Astrocyte of the spinal cord (primary cell): ENCODE measurements at places on chromosomes 7 and 10.

DNA sequence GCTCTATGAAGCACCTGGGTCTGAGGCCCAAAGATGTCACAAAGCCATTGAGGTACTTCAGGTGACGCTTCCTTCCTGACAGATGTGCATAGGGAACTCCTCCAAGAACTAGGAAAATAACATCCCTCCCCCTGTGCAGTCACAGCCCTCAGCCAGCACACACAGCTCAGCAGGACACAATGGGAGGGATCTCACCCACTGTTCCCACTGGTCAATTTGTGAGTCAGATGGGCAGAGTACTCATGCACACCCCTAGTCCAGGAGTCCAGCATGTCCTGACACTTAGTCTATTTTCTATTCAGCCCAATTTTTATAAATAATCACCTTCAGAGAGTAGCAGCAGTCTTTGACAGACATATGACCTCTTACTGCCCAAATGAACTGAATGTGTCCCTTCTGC lies 60.7 kb upstream of the PFKP start:
- DNase-seq: no peak

GRCh38 chr10:109902992-109903947 lies 20.0 kb downstream of the XPNPEP1 start:
- no peak for DNase-seq

DNA sequence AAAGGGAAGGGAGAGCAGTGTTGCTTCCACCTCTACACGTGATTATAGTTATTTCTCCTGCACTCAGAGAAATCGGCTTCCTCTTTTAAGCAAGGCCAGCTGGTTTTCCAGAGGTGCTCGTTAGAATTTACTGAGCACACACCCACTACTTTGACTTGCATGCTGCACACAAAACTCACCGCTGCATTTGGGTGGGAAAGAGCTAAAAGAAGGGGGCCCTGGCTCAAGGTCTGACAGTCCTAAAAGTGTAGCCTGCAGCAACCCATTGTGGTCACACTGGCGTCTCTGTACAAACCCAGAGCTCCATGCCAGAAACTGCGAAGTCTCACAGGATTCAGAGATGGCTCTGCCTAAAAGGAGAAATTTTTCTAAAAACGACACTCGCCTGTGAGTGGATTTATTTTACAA lies 133.7 kb downstream of the SLC25A13 start:
- DNase-seq: no peak

DNA sequence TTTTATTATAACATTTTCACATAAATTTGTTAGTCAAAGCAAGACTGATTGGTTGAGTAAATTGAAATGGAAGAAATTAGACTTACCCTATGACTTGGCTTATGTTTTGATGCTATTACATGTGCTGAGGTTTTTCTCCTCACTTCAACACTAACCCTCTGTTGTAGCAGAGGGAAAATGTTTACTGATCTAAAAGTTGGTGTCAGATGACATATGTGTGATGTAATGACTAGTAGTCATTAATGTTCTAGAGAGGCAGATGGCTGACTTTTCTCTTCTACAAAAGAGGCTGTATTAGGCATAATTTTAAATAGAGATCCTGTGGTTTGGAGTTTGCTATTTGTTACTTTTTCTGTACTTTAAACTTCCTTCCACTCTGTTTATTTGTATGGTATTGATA lies 266.0 kb downstream of the BBS9 start:
- no peak for DNase-seq

GRCh38 chr10:127221281-127221680 lies 24.9 kb upstream of the INSYN2A start:
- no peak for DNase-seq

- DNase-seq: no peak
Observed at GRCh38 chr10:61621605-61622051, 41.1 kb upstream of the CABCOCO1 start.

DNA sequence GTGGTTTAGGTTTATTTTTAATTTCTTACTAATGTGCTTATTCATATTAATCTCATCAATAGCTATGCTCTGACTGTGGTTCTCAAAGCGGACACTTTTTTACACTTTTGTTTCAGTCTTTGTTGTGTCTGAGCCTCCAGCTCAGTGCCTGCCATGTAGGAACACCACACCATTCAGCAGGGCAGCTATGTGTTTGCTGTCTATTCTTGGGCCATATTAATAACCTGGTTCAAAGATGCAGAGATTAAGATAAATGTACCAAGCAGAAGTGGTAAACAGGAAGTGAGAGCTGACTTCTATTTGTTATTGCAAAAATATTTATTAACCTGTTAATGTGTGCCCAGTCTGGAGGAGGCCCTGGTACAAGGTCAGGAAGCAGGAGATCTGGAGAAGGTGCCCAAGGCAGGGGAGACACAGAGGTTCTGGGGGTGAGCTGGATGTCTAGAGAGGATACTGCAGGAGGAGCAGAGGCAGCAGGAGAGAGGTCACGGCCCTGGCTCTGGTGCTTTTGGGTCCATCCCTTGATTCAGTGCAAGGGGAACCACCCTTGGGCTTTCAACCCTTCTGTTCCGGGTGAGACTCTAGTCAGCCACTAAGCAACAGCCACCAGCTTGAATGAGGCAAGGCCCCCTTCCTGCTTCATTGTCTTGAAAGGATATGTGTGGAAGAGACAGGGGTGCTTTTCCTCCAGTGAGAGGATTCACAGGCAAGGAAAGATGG lies 1.9 kb downstream of the TBXAS1 start:
- DNase-seq: no peak

GRCh38 chr7:1447551-1448244 lies 11.6 kb downstream of the MICALL2 start:
- DNase-seq: no peak

- no peak for DNase-seq
Observed at GRCh38 chr10:133124357-133125211, 35.4 kb upstream of the KNDC1 start.

GRCh38 chr10:114311496-114312209 lies 72.6 kb downstream of the VWA2 start:
- no peak for DNase-seq

DNA sequence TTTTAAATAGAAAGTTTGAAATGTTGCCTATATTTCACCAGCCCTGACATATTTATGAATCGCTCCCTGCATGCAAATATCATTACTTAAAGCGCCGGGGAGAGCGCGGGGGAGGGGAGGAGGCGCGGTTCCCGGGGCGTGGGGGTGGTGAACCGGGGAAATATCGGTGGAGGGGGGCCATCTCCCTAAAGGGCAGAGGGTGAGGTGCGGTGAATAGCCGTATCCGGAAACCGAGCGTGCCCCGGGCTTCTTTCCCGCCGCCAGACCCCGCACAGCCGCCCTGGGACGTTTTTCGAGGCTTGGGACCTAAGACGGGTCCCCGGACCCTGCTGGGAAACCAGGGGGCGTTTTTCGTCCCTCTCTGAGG lies 6.9 kb upstream of the ZNF503 start:
- no peak for DNase-seq

DNA sequence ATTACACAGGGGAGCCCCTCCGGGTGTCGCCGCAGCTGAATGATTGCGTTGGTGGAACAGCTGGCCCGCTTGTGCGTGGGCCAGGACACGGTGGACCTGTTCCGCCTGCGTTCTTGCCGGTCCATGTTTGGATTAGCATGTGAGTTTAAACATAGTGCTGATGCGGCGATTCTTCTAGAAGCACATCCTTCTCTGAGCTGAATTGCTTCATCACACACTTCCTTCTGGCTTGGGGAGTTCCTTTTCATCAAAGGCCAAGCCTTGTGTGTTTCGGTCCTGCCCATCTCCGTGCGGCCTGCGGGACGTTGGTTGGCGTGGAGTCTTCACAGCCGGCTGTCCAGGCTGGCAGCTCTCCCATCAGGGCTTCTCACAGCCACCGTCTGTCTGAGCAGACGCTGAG lies 45.5 kb upstream of the SLC29A4 start:
- DNase-seq: no peak

DNA sequence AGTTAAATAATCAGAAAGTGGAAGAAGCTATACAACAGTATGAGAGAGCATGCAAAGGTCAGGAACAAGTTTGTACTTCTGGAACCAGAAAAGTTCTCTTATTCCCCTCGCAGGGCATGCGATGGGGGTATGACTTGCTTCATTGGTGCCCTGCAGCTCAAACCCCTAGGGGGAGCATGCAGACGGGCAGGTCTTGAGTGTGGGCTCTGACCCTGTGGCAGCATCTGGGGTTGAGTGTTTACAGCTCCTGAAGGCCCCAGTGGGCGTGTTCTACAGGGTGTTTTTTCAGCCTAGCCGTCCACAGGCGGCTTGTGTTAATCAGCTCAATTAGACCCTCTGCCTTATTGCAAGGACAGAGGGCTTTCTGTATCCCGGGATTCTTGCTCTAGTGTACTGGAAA lies 44.5 kb downstream of the KIF20B start:
- no peak for DNase-seq

GRCh38 chr7:151057506-151057988 lies at the start of gene CDK5:
TSS of gene CDK5 (minus strand) at chr7:151057897. CDS start at chr7:151057848, 49 bp downstream.
- DNase-seq: no peak

GRCh38 chr10:111200505-111201186 lies 123.8 kb downstream of the ADRA2A start:
- DNase-seq: no peak

DNA sequence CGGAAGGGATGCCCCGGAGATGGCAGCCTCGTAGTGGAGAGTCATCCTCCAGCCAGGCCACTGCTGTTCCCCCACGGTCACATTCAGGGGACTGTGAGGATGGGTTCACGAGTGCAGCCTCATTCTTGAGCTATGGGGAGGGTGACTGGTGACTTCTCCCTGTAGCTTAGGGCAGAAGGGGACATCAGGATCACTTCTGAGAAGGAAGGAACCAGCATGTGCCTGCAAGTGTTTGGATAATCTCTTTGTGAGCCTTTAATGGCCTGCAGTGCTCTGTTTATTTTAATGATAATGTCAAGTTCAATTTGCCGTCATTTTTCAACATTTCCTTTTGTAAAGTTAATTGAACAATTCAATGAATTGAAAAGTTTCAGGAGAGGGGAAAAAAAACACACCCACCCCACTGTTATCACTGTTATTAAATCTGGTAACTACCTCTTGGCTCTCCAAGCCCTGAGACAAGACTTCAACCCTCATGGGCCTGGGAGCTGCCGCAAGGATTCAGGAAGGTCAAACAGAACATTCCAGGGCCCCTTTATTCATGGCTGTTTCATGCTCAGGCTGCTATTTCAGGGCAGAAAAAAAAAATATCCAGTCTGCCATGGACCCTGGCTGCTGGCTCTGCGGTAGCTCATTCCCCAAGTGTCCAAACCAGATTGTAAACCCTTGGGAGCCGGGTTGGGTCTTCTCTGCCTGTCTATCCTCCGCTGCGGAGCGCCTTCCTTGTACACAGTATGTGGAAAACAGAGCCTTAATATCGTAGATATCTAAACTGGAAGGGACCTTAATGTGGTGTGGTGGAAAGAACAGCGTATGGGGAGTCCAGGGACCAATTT lies 100.4 kb downstream of the CDH23 start:
- no peak for DNase-seq

DNA sequence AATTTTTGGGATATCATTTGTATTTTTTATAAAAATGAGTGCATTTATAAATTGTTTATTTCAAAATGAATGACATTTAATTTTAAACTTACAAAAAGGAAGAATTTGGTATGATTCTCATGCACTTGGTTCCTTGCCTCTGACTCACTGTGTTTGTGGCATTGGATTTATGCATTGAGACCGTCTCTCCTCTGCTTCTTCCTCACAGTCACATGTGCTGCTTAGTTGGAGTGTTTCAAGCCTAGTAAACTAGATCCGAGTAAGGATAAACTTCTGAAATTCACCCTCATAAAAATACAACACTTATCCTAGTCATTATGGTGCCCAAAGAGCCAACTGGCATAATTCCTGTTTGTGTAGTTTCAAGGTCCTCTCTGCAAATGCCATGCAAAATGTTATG lies 19.1 kb upstream of the FZD8 start:
- no peak for DNase-seq

DNA sequence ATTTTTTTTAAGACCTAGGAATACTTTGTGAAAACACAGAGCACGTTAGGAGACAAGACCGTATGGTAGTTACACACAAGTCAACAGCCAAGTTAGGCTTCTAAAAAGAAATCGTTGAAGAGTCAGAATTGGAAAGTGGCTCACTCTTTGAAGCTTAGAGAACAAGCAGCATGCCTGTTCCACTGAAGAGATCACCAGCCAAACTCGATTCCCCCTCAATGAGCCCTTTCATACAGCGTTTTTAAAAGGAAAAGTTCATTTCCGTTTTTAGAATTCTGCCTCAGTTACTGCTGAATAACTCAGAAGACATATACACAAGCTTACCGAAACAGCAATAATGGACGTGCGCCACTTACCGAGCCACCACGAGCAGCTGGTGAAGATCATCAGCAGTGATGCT lies 41.0 kb downstream of the MCMBP start:
- no peak for DNase-seq
